ENCODE measurements at places on chromosomes 7 and 10.
A peak's percentile ranks its signal among the peaks of the same experiment; 100 is the strongest.

DNA sequence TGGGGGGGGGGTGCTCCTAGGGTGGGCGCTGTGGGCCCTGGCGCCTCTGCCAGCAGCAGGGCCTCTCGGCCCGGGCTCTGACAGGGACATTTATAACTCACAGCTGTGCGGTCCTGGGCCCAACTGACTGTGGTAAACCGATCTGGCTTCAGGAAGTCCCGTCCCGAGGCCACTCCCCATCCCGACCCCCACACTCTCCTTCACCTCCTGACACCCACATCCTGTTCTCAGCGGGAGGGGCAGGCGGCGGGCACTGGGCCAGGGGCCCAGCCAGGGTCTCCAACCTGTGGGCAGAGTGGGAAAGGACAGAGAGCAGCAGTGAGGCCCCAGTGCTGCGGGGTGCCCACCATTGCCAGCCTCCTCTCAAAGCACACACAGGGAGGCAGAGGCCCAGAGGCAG, 69.1 kb downstream of the ZMIZ1 start:
- DNase-seq: peak; percentile 24

DNA sequence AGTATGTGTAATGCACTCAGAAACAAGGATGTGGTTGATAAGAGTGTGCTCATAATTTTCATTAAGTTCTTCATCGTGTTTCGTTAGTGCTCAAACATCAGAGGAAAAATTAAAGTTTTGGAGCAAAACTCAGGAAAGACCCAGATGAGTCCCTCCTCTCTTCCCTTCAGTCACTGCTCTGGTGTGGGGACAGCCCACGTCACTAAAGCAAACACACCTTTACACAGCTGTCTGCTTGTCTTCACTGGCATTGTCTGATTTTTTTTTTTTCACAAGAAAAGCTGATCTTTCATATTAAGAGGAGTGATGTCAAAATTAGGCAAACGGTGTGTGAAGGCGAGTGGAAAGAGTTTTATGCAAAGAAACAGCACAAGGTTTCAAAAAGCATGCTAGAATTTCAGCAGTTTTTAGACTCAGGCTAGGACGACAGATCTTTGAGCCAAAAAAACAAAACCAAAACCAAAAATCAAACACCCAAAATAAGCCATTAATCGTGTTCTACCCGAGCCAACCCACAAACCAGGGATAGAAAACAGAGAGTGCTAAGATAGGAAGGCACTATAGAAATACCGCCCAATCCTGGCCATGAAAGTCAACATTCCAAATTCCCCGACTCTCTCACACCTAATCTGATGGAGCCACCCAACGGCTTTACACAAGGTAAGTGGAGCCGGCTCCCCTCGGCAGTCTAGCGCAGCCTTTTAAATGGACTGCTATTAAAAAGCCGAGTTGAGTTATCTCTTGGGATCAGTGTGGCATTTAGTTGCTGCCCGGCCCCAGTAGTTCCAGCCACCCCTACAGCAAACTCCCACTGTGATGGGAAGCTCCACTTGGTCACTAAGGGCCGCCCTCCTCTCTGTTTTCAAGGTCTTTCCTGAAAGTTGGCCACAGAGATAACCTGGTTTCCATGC, 27.9 kb upstream of the GATA3 start:
- no peak for DNase-seq

DNA sequence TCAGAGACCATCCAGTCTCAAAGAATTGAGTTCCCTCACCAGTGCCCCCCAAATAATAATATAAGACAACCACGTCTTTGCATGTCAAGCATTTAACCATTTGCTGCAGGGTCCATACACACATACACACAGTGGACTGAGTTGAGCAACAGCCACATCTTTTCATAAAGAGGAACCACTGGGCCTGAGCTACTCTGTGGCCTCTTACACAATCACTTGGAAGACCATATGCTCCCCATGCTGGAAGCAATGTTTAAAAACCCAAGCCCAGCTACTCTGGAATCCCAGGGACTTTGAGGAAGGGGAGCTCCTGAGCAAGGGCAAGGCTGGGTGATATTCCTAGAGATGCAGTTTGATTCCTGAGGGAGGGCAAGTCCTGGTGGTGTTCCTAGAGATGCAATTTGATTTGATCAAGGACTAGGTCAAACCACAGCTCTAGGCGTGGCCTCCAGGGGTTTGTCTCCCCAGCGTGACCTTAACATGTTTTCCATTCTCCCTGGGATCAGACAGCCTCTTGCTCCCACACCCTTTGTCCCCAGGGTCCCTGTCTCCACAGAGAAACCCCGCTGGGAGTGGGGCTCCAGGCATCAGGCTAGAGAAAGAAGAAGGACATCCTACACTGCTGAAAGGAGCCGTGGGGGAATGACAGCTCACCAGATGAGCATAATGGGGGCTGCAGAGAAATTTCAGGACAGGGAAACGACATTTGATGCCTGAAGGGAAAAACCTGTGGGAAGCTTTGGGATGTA, 376.2 kb upstream of the MGMT start:
- no peak for DNase-seq

- no peak for DNase-seq
These were observed 302.7 kb downstream of the GLRX3 start for GRCh38 chr10:130438861-130439260.

DNA sequence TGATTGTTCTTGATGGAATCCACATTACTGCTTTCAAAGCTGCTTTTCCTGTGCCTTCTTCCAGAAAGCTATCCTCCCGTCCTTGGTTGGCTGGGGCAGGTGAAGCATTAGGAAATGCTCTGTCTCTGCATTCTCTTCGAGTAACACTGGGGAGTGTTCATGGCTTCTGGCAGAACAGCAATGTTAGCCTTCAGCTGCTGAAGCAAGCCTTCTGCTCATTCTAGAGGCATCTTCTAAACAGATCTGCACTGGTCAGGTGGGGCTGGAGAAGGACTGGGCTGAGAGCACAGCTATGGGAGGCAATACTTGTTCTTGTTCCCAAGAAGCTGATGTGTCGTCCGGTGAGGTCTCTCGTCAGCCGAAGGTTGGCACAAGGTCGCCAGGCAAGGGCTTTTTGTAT, 80.6 kb downstream of the MGMT start:
- no peak for DNase-seq

- no peak for DNase-seq
These were observed 59.8 kb downstream of the GSDME start for GRCh38 chr7:24697416-24697815.

DNA sequence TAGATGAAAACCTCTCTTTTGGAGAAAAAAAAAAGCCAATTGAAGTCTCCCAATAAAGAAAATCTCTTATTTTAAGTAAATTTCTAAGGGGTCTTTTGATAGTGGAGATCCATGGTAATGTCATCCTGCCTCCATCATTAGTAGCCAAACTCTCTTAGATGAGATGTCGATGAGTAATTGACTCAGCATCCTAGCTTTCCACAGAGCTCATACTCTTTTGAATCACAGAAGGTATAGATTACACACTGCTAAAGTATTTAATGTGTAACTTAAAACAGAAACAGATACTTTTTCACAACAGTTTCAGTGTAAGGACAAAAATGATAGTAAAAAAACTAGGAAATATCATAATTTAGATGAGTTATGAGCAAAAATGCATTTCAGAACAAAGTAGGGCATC, 19.4 kb downstream of the MAGI2 start:
- DNase-seq: no peak

DNA sequence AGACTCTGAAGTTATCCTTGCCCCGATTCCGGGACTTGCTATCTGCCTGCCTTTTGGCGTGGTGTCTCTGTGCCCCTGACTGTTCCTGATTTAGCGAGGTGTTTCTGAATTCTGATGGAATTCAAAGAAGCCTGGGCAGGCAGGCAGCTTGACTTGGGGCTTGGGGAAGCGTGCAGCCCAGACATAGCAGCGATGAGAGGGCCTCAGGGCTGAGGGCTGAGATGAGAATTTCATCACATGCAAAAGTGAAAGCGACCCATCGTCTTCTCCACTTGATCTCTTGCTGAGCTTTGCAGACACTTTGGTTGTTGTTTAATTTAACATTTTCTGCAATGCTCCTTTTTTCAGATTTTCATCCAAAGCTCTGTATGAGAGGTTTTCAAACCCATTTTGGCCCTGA, 57.8 kb downstream of the TCF7L2 start:
- no peak for DNase-seq

DNA sequence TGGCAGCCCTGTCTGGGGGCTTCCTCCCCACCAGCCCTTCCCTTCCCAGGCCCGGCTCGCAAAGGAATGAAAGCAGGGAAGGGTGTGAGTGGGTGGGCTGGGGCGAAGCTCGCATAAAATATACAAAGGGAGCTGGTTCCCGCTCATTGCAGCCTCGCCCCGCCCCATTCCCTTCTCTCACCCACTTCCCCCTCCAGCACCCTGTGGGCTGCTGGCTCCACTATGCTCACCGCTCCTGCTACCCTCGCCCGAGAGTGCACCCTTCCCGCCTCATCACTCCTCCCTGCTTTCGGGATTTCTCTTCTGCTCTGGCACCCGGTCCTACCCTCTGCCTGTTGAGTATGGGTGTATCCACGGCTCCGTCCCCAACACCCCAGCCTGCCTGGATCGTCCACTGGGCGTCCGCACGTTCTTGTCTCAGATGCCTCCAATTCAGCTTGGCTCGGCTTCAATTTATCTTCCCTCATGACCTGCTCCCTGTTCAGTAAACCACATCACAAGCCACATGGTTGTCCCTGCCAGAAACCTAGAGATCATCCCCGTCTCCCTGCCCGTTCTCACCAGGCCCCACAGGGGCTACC, 14.4 kb upstream of the TTYH3 start:
- no peak for DNase-seq

DNA sequence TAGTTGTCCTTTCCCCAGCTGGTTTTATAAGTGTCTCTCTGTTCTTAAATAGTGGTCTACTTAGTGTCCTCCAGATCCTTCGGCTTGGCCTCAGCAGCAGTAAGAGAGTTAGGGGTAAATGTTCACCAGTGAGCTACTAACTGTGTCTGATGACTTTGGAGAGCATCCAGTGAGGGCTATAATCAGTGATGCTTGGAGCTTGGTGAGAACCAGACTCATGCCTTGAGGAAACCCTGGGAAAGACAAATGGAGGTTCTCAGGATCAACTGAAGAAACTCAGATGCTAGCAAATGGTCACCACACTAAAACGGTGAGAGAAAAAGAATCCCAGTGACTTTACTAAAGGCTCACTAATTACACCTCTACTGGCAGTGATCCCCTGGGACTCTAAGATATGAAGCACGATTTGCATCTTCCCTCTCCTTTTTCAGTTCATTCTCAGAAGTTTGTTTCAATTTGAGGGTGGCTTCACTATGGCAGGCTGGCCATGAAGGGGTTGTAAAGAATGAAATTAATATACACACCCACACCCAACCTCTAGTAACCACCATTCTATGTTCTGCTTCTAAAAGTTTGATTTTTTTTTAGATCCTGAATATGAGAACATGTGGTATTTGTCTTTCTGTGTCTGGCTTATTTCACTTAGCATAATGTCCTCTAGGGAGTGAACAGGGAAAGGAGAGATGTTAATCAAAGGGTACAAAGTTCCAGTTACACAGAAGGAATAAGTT, 177.9 kb downstream of the PDE1C start:
- DNase-seq: no peak

GRCh38 chr7:148153616-148154284, 436.8 kb upstream of the C7orf33 start:
- no peak for DNase-seq

GRCh38 chr10:52212802-52213201, 101.3 kb upstream of the DKK1 start:
- DNase-seq: no peak

DNA sequence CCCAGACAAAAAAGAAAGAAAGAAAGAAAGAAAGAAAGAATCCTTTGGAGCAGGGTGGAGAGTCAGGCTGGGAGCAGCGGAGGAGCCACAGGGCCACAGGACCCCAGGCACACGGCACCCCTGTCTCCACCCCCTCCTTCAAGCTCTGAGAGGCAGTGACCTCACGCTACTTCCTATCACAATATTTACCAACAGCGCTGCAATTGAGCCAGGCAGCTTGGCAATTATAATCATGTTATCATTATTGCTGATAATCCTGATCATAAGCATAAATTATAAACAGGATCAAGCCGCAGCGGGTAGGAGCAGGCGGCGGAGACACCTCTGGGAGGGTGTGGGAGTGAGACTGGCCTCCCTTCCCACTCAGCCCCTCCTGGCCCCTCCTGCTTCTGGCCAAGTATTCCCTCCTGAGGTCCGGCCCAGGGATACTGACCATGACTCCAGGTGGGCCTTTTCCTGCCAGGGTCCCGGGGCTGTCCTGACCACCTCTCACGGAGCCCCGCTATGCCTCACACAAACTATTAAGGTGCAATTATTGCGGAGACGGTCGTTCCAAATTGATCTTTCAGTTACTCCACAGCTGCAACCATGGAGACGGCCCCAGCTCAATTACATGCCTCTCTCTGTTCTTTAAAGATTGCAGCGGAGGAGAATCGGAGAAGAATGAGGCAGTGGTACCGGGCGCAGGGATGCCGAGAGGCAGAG, 10.0 kb upstream of the GTF2IRD1 start:
- no peak for DNase-seq

DNA sequence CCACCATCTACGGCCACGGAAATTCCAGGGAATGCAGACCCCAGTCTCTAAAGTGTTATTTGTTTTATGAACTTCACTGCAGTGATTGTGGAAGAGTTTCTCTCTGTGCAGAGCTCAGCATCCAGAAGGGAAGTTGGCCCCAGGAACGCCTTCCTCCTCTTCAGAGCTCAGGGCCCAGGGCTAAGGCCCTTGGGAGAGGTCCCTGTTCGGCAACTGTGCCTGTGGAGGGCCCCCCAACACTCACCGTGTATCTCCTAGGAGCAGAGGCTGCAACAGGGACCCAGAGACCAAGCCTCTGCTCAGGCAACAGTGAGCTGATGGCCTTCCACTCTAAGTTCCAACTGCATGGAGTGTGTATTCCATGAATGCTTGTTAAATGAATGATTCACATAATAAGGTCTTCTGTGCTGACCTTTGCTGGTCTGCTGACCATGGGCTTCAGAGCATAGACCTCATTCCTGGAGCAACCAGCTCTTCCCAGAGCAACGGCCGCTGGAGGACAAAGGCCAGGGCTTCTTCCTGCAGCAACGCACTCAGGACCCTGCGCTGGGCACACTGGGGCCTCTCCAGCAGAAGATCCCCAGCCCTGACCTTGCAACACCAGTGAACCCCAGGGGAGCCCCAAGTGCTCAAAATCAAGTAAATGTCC, 7.7 kb downstream of the DIP2C start:
- DNase-seq: no peak

GRCh38 chr10:67225226-67225625, 299.4 kb downstream of the LRRTM3 start:
- DNase-seq: no peak

GRCh38 chr7:111639934-111640333, 77.6 kb upstream of the IMMP2L start:
- no peak for DNase-seq

DNA sequence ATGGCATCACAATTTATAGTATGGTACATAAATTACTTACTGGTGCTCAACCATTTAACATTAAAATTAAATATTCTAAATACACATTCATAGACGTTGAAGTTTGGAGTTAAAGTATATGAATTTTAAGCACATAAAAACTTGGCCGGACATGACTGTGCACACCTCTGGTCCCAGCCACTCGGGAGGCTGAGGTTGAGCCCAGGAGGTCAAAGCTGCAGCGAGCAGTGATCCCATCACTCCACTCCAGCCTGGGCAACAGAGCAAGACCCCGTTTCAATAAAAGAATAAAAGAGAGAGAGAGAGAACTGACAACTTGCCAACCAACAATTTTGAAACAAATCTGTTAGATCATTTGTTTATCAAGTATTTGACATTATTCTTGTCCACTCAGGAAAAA, 943.3 kb upstream of the KCND2 start:
- DNase-seq: no peak

Data from stimulated activated CD4-positive, alpha-beta T cell treated with anti-CD3 and anti-CD28 coated beads, Interleukin-12 subunit alpha, Interleukin-12 subunit beta, amount 100 ng/mL, for 48 hours (primary cell).